ENCODE measurements at places on chromosomes 1 and 21. TPM values are rescaled to one million over a fixed set of nuclear protein-coding genes. Genes with fewer than 3 reads are reported as not detected.
A peak's percentile ranks its signal among the peaks of the same experiment; 100 is the strongest.

DAB1 gene
- 0.77 TPM for total RNA-seq

DYRK3 gene
- 14.9 TPM for total RNA-seq

IFI44L gene
- total RNA-seq: 4.2 TPM

DNA sequence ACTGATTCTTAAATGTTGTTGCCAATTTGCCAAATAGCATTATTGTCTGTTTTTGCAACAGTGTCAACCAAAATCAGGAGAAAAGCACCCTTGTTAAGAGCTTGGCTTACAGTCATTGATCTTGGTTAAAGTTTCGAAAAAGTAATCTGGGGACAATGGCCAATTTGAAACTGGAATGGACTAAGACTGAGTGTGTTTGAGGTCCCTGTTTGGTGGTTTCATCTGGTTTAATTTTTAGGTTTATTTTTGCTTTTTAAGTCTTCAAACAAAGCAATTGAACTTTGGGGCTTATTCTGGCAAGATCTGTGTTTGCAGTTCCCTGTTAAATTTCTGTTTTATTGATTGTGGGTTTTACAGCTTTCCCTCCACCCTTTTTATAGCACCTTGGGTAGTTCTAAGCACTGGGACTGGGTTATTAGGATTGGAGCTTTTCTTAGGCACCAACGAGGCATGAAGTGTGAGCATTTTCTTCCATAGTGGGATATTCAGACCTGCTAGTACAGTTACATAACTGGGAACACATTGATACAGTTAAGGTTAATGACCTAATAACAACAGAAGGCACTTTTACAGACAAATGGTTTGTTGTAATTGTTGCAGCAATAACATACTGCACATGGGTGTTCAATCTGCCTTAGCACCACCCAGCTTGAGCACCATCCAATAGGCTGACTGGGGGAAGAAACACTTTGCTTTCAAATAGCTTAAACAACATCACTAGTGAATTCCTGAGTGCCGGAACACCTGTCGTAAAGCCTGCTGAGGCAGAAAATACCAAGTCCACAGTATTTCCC, 40.6 kb upstream of the MAP10 start:
- ATAC-seq: peak; percentile 31

GRCh38 chr1:215360031-215360430, 207.1 kb upstream of the KCTD3 start:
- ATAC-seq: no peak

GRCh38 chr1:8815582-8816151, 1.8 kb downstream of the RERE start:
- ATAC-seq: no peak

DNA sequence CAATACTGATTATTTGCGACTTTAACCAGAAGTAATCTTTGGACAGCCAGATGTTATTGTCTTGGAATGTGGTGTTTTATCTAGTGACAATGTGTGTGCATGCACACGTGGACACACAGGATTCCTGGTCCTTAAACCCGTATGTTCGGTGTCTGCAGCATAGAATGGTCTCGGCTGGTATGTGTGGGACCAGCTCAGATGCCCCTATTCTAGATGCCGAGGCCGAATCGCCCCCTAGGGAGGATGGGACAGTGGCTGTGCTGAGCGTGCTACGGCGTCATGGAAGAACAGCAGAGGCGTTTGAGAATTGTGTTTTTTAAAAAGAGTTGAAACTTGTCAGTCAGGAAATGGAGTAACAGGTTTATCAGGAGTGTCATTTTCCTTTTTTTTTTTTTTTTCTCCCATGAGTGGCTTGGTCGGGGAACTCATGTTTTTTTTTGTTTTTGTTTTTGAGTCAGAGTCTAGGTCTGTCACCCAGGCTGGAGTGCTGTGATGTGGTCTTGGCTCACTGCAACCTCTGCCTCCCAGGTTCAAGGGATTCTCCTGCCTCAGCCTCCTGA, 30.1 kb downstream of the SKI start:
- no peak for ATAC-seq

DNA sequence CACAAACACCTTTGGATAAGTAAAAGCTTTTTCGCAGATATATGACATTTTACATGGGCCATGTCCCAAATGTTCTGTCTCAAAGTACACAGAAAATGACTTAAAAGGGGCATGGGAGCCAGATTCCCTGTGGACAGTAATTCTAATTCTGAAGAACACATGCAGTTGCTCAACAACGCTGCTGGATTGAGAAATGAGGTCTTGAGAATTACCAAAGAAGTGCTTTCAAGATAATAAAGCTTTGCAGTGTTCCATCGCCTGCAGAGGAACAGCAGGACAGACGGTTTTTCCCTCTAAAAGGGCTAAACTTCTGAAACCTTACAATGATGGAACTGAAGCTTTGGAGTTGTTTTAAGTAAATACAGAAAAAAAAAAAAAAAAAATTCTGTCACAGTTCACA, 55.3 kb upstream of the HSPA13 start:
- ATAC-seq: no peak

- peak; percentile 71 for ATAC-seq
Observed at GRCh38 chr1:1435106-1435903, at the start of gene VWA1. Gene VWA1 (plus strand): TSS chr1:1435690. CDS start chr1:1435749, 59 bp downstream.

DNA sequence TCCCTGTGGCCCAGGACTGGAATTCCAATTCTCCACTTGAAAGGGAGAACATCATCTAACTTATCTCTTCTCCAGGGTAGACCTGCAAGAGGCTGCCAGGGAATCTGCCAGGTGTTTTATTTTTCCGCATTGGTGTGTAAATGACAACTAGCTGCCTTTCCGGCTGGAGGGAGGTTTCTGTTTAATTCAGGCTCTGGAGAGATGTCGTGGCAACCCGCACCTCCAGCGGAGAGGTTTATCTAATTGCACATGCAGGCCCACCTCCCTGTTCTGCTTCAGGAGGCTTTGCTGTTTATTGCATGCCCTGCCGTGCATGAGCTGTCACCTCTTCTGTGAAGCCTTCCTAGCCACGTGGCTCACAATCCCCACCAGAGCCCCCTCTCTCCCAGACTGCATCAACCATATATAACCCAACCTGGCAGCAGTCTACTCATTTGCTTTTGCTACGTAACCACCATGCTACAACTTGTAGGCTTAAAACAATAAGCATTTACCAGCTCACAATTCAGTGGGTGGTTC, 151.6 kb downstream of the C1orf94 start:
- ATAC-seq: no peak

Measured in gastroesophageal sphincter (tissue), 4 donors.